Ascending aorta (tissue), 2 donors: ENCODE measurements at places on chromosomes 7 and 10.

GRCh38 chr7:130070861-130071622, 708 bp downstream of the KLHDC10 start:
- no peak for DNase-seq

DNA sequence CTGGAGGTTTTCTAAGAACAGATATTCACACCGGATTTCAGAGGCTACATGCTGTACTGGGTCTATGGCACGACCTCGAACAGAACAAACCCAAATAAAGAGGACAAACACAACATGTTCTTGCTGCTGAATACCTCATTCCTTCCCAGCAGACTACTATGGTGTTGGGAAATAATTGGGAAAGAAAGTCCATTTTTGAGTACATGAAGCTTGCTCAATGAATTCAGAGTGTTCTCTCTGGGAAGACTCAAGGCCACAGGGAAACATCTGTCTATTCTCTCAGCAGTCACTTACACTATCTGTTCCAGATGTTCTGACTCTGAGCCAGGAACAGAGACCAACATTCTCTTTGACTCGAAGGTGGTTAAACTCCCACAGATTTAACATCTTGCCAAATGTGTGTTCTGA, 30.9 kb downstream of the LAMB1 start:
- DNase-seq: no peak

GRCh38 chr10:13329565-13329964, 18.5 kb downstream of the SEPHS1 start:
- no peak for DNase-seq

- DNase-seq: no peak
These were observed 36.9 kb downstream of the ASB13 start for GRCh38 chr10:5629303-5630111.

- no peak for DNase-seq
These were observed 10.1 kb upstream of the HPS1 start for GRCh38 chr10:98456686-98457482.

DNA sequence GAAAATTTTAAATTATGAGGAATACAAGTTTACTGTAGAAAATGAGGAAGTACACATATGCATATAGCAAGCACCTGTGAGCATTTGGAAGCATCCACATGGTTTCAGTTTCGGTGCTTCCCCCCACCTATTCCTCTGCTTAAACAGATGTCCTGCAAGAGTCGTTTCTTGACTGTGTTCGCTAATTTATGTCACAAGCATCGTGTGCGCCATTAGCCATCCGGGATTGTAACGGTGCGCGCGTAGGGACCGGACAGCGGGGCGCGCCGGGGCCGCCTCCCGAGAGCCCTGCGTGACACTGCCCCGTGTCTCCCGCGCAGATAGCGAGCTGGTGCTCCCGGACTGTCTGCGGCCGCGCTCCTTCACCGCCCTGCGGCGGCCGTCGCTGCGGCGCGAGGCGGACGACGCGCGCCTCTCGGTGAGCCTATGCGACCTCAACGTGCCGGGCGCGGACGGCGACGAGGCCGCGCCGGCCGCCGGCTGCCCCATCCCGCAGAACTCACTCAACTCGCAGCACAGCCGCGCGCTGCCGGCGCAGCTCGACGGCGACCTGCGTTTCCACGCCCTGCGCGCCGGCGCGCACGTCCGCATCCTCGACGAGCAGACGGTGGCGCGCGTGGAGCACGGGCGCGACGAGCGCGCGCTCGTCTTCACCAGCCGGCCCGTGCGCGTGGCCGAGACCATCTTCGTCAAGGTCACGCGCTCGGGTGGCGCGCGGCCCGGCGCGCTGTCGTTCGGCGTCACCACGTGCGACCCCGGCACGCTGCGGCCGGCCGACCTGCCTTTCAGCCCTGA, 90.9 kb downstream of the NEURL1 start:
- no peak for DNase-seq

- DNase-seq: no peak
These were observed 729.3 kb upstream of the AUTS2 start for GRCh38 chr7:68868978-68869377.

GRCh38 chr7:114051871-114052331, 133.1 kb upstream of the PPP1R3A start:
- no peak for DNase-seq

DNA sequence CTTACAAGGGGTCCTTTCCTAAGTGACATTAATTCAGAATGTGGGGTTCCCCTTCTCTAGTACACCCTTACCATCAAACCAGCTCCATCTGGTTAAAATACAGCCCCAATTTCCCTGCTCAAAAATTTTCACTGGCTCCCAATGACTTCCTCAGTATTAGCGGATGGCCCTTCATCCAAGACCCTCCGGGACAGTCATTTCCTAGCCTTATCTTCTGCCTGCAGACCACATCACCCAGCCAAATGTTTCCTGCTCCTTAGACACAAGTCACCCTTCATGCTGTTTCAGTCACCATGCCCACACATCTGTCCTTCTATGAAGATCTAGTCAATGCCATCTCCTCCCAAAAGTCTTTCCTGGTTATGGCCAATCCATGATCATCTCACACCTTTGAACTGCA, 45.2 kb downstream of the PARD3 start:
- no peak for DNase-seq

DNA sequence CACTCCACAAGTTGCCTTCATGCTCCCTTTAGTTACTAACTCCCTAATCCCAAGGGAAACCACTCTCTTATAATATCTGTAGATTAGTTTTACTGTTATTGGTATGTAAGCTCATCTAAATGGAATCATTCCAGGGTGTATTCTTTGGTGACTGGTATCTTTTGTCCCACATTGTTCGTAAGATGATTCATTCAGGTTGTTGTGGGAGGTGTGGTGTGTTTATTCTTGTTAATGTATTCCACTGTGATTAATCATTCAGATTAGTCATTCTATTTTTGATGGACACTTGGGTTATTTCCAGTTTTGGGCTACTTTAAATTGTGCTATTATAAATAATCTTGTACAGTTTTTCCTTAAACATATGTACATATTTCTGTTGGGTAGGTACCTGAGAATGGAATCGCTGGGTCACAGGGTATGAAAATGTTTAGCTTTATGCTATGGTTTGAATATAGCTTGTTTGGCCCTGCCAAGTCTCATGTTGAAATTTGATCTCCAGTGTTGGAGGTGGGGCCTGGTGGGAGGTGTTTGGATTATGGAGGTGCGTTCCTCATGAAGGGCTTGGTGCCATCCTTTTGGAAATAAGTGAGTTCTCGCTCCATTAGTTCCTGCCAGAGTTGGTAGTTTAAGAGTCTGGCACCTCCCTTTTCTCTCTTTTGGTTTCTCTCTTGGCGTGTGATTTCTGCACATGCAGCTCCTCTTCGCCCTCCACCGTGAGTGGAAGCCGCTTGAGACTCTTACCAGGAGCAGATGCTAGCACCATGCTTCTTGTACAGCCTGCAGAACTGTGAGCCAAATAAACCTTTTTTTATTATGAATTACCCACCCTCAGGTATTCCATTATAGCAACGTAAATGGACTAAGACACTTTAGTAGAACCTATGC, 13.8 kb downstream of the BTRC start:
- DNase-seq: no peak

DNA sequence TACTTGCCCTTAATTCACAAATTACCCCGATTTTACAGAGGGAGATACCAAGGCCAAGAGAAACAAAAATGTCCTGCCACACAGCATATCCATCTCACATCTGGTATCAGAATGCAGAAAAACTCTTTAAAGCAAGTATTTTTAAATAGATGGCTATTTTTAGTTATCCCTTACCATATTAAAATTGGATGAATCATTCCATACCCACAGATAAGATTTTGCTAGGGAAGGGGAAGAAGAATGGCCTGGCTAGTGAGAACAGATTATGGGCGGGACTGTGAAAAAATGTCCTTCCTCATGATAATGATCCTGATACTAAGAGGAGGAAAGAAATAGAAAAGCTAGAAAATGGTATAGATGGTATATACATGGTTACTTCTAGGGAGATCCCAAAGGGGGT, 80.6 kb upstream of the GATAD1 start:
- no peak for DNase-seq

DNA sequence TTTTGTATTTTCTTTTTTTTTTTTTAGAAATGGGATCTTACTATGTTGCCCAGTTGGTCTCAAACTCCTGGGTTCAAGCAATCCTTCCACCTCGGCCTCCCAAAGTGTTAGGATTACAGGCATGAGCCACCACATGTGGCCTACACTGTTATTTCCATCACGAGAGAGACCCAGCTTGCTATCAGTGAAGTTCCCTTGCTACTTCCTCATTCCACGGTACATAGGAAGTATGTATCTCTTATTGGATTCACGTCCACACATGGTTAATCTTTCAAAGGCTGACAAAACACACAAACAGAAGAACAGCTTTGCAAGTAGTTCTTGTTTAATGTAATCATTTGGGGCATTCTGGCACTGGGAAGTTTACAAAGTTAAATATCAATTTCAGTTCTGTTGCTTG, 50.9 kb downstream of the DCLRE1A start:
- no peak for DNase-seq

DNA sequence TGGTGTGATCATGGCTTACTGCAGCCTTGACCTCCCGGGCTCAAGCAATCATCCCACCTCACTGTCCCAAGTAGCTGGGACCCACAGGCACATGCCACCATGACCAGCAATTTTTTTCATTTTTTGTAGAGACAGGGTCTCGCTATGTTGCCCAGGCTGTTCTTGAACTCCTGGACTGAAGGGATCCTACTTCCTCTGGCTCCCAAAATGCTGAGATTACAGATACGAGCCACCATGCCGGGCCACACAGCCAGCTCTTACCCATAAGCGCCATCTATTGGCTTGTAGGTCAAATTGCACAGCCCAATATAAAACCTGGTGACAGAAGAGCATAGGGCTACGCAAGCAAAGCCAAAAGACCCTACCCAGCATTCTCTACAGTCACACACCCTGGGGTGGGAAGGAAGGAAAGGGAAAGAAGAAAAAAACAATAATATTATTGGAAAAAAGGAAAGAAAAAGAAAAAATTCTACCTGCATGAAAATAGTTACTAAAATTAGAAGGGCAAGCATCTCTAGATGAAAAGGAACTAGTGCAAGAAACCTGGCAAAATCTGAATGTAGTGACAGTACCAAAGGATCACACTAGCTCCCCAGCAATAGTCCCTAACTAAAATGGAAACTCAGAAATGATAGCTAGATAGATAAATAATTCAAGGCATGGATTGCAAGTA, 29.4 kb upstream of the AMPH start:
- DNase-seq: no peak

DNA sequence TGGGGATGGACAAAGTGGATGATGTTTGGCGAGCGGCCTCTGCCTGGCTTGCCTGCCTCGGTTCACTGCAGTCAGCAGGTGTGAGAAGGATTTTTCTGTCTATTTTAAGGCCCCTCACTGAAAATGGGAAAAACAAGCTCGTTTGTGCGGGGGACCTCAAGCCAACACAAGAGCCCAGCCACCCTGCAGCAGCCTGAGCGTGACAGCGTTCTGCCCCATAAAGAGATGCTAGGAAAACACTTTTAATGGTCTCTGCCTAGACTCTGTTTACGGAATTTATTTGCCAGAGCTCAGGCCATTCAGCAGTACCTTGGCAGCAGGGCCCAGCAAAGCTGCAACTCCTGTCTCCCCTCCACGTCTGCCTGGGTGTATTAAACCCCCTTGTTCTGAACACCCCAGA, 131.7 kb downstream of the GRK5 start:
- DNase-seq: no peak

DNA sequence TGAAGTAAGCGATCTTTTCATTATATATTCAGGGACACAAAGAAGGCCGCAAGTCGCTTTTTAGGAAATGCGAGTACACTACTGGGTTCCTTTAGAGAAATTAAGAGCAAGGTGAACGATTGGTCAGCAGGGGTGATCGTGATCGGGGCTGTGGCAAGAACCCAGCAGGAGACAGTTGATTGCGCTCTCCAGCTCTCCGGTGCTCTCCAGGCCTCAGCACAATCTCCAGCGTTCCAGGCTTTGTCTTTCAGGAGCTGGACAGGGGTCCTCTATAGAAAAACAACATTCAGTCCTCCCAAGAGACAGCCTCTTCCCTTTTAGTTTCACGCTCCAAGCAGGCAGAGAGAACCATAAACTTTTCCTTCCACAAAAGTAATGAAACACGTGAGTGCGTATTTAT, 170.5 kb upstream of the KLF6 start:
- no peak for DNase-seq

GRCh38 chr7:73509463-73509862, 12.6 kb downstream of the BAZ1B start:
- no peak for DNase-seq

DNA sequence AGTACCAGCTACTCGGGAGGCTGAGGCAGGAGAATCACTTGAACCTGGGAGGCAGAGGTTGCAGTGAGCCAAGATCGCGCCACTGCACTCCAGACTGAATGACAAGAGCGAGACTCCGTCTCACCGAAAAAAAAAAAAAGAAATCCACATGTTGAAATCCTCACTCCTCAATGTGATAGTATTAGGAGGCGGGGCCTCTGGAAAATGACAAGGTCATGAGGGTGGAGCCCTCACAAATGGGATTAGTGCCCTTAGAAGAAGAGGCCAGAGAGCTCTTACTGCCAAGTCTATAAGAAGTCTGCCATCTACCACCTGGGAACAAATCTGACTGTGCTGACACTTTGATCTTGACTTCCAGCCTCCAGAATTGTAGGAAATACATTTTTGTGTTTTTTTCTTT, 10.6 kb downstream of the MMD2 start:
- no peak for DNase-seq

- no peak for DNase-seq
These were observed 119.0 kb downstream of the LMBR1 start for GRCh38 chr7:156773966-156774365.

DNA sequence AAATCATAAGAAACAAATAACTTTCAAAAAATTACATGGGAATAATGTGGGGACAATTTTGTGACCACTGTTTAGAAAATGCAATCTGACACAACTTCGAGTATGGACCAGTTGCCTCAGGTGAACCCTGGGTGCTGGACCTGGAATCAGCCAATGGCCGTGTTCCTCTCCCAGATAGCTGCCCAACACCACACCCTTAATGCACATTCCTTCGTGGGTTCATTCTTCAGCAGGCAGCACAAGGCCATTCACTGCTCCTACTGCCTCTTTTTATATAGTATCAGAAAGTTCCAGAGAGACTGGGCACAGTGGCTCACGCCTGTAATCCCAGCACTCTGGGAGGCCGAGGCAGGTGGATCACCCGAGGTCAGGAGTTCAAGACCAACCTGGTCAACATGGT, 89.1 kb upstream of the PARD3 start:
- no peak for DNase-seq

DNA sequence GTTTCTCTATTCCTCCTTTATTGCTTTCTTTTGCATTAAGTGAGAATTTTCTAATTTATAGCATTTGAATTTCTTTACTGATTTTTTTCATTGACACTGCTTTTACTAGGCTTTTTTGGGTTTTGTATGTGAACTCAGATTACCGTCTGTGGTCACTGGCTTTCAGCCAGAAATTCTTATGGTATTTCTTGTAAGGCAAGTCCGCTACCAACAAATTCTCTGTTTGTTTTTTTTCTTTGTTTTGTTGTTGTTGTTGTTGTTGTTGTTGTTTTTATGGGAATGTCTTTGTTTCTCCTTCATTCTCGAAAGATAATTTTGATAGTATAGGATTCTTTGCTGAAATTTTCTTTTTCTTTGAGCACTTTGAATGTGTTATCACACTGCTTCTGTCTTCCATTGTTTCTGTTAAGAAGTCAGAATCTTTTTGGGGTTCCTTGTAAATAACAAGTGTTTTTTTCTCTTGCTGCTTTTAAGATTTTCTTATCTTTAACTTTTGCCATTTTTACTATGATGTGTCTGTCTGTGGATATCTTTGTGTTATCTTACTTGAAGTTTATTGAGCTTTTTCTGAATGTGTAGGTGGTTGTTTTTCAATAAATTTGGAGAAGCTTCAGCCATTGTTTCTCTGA, 7.2 kb downstream of the NET1 start:
- DNase-seq: no peak
